Activated naive CD8-positive, alpha-beta T cell treated with anti-CD3 and anti-CD28 coated beads, Interleukin-2, amount 10 ng/mL, durations not matched to agents 7 days and 5 days (primary cell): ENCODE measurements at places on chromosomes 16 and 17. TPM values are rescaled to one million over a fixed set of nuclear protein-coding genes. Genes with fewer than 3 reads are reported as not detected.
A peak's percentile ranks its signal among the peaks of the same experiment; 100 is the strongest.

DNA sequence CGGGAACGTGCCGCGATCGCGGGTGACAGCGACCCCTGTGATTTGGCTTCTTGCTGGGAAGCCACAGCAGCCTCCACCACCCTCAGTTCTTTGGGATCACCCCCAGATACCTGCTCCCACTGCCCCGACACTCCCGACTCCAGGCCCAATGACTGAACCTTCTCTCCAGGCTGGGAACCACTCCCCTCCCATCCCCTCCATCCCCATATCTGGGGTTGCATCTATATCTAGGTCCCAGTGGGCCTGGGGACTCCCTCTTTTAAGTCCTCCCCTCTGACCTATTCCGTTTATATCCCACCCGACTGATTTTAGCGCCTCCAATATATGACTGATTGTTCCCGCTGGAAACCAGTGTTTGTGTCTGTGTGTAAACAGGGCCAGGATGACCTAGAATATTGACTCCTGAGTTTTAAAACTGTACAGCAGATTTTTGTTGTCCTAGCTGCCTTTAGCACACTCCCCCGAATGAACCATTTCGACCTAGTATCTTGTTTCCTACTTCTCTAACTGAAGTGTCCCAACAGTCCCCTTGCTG is 667 bp downstream of the PSMD3 start:
- H3K27ac ChIP-seq = peak overlapping the region; percentile 94
- no peak for DNase-seq
- peaks cover 5% of the 10 kb centered on the region for H3K36me3 ChIP-seq
- peaks cover 18% of the 10 kb centered on the region for H3K27me3 ChIP-seq
- H3K4me1 ChIP-seq = peaks cover 27% of the 10 kb centered on the region

GRCh38 chr16:87465306-87465705 is 27.5 kb downstream of the ZCCHC14 start:
- H3K36me3 ChIP-seq = no peaks in the 10 kb centered on the region
- H3K27me3 ChIP-seq = peaks cover 13% of the 10 kb centered on the region
- peak overlapping the region; percentile 59 for H3K4me3 ChIP-seq
- H3K27ac ChIP-seq = no peak overlapping the region

- H3K36me3 ChIP-seq = peaks cover 13% of the 10 kb centered on the region
- no peak for DNase-seq
- H3K4me3 ChIP-seq = peak overlapping the region; percentile 79
- peak overlapping the region; percentile 96 for H3K27ac ChIP-seq
- H3K4me1 ChIP-seq = peaks cover 45% of the 10 kb centered on the region
- peaks cover 7% of the 10 kb centered on the region for H3K27me3 ChIP-seq
Measured at GRCh38 chr17:3762922-3763776, 37.8 kb downstream of the ITGAE start.

GRCh38 chr17:8162997-8163977 is 539 bp upstream of the VAMP2 start:
- peak; percentile 59 for DNase-seq
- peaks cover 23% of the 10 kb centered on the region for H3K36me3 ChIP-seq
- peak overlapping the region; percentile 100 for H3K27ac ChIP-seq
- peaks cover 47% of the 10 kb centered on the region for H3K4me1 ChIP-seq
- no peaks in the 10 kb centered on the region for H3K27me3 ChIP-seq

The HS3ST6 gene
- total RNA-seq = not detected

The SULT1A2 gene
- total RNA-seq = 0.91 TPM

GRCh38 chr17:7882068-7882467 is 6.5 kb upstream of the CHD3 start:
- no peak overlapping the region for H3K4me3 ChIP-seq
- H3K27ac ChIP-seq = no peak overlapping the region
- H3K27me3 ChIP-seq = no peaks in the 10 kb centered on the region

DNA sequence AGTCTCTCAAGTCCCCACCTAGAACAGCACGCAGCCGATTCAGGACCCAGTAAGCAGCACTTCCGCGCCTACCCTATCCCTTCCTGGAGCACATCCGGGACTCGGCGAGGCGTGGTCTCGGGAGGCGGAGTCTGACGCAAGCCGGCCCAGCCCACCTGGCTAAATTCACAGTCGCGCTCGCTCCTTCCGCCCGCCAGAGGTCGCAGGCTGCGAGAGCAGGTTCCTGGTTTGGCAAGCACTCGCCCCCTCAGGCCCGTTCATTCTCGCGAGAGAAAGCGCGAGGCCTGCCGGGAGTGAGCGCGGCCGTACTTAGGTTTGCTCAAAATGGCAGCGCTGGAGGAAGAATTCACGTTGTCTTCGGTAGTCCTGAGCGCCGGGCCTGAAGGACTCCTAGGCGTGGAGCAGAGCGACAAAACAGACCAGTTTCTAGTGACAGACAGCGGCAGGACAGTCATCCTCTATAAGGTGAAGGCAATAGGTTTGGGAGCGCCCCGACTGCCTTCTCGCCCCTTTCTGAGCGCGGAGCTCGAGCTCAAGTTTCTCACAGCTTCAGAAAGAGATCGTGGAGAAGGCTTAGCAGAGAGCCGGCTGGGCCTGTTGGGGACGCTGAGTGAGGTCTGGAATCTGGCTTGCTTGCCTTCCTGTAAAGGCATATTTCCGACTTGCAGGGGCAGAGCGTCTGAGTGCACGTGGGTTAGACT is at the start of gene NOL11:
NOL11 (plus strand) TSS at position 313 of the 701 bp plus-strand sequence; CDS start at position 325, 12 bp downstream.
- H3K27ac ChIP-seq = peak within 1 kb of the TSS; percentile 98
- no peaks in the 10 kb centered on the region for H3K27me3 ChIP-seq
- H3K36me3 ChIP-seq = peaks cover 8% of the 10 kb centered on the region
- DNase-seq = peak; percentile 100
- H3K4me1 ChIP-seq = peaks cover 19% of the 10 kb centered on the region
- peak within 1 kb of the TSS; percentile 99 for H3K4me3 ChIP-seq

GRCh38 chr16:88550246-88550661 is 19.9 kb upstream of the ZC3H18 start:
- peaks cover 6% of the 10 kb centered on the region for H3K4me1 ChIP-seq
- no peaks in the 10 kb centered on the region for H3K36me3 ChIP-seq
- H3K27me3 ChIP-seq = peaks cover 14% of the 10 kb centered on the region
- no peak overlapping the region for H3K4me3 ChIP-seq

- H3K27me3 ChIP-seq = no peaks in the 10 kb centered on the region
- peak overlapping the region; percentile 81 for H3K27ac ChIP-seq
Measured at GRCh38 chr16:88618956-88619667, 19.3 kb upstream of the IL17C start.

- no peak overlapping the region for H3K27ac ChIP-seq
- H3K36me3 ChIP-seq = no peaks in the 10 kb centered on the region
- no peaks in the 10 kb centered on the region for H3K4me1 ChIP-seq
- no peaks in the 10 kb centered on the region for H3K27me3 ChIP-seq
- H3K4me3 ChIP-seq = no peak overlapping the region
Measured at GRCh38 chr16:83530293-83530692, 277.5 kb upstream of the HSBP1 start.

DNA sequence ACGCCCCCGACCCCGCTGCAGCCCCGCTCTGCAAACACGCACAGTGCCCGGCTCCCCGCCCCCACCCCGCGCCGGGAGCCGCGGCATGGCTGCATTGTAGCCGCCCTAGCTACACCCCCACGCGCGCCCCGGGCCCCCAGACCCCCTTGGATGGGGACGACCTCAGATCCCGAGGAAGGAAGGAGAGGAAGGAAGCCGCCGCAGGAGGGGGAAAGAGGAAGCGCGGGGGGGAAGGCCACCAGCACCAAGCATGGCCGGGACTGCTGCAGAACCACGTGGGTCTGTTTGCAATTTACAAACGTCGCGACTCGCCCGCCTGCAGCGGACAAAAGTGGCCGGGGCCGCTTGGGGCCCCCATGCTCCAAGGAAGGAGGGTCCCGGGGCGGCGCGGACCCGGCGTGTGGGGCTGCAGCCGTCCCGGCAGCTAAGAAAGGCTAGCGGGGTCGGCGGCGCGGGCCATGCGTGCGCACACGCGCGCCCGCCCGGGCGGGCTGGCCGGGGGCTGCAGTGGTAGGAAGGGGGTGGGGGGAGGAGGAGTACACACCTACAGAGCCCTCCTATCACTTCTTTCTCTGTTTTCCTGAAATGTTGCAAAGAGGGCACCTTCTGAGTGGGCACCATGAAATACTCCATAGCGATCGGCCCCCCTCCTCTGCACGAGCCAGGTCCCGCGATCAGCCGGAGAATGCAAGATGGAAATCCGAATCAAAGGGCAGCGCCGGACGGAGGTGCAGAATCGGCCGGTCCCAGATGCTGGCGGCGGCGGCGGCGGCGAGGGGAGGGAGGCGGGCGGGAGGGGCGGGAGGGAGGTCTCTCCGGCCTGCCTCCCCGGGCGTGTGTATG is 488 bp downstream of the TFAP4 start:
- H3K4me3 ChIP-seq = peak overlapping the region; percentile 89
- peaks cover 3% of the 10 kb centered on the region for H3K36me3 ChIP-seq
- peak overlapping the region; percentile 88 for H3K27ac ChIP-seq
- peaks cover 11% of the 10 kb centered on the region for H3K4me1 ChIP-seq

DNA sequence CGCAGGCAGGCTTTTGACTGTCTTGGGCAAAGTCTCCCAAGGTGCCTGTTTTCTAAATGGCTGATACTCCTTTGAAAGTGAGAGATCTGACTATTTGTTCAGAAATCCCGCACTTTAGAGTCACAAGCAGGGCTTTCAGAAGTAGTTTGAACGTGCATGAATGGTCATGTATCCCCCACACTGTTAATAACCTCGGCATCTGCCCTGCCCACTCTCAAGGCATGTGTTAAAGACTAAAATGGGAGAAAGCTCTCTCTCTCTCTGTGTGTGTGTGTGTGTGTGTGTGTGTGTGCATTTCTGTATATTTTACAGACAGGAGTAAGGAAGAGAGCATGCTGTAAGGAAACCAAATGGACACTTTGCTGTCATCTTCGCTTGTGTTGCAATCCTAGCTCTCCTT is 163.7 kb downstream of the MAF start:
- no peaks in the 10 kb centered on the region for H3K4me1 ChIP-seq
- no peak overlapping the region for H3K4me3 ChIP-seq
- peaks cover 13% of the 10 kb centered on the region for H3K27me3 ChIP-seq
- H3K36me3 ChIP-seq = no peaks in the 10 kb centered on the region
- DNase-seq = no peak

GRCh38 chr17:66929591-66929990 is 34.9 kb upstream of the CACNG4 start:
- H3K36me3 ChIP-seq = no peaks in the 10 kb centered on the region
- no peak overlapping the region for H3K27ac ChIP-seq
- peaks cover 41% of the 10 kb centered on the region for H3K27me3 ChIP-seq
- DNase-seq = no peak
- no peak overlapping the region for H3K4me3 ChIP-seq

DNA sequence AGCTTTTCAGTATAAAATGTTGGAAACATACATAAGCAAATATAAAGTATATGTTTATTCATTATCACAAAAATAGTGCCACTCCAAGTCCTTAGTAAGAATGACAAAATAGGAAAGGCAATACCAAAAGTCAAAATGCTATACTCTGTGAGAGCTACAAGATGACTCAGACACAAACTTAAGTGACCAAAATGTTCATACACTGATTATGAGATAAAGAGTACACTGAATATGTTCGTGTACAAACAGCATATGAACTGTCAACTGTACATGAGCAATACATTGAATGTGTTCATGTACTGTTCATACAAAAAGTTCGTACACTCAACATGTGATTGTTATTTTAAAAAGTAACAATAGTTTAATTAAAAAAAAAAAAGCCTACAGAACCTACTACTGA is 103.3 kb downstream of the CA4 start:
- peaks cover 2% of the 10 kb centered on the region for H3K4me1 ChIP-seq
- no peaks in the 10 kb centered on the region for H3K27me3 ChIP-seq
- H3K27ac ChIP-seq = no peak overlapping the region
- no peak overlapping the region for H3K4me3 ChIP-seq
